ENCODE measurements at places on chromosomes 1 and 21.

- H3K4me1 ChIP-seq: no peaks in the 10 kb centered on the region
- H3K4me3 ChIP-seq: no peak overlapping the region
- DNase-seq: no peak
- H3K27ac ChIP-seq: no peak overlapping the region
Observed at GRCh38 chr1:67224856-67225255, 58.6 kb downstream of the IL23R start.

DNA sequence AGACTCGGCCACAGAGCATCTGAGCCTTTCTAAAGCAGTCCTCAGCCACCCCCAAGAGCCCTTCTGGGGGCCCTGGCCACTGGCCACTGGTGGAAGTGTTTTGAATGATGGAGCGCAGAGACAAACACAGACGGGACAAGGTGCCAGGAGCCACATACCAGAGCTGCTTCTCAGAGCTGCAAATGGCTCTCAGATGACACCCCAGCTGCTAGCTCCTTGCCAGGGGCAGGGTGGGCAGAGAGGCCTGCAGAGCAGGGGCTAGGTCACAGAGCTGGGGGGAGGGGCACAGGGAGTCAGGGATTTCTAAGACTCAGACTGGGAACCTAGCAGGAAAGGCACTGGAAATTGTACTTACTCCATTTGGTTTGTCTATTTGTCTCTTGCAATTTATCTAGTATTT is 30.4 kb downstream of the KCNN3 start:
- no peak for DNase-seq
- peaks cover 14% of the 10 kb centered on the region for H3K36me3 ChIP-seq
- H3K4me3 ChIP-seq: no peak overlapping the region
- H3K4me1 ChIP-seq: peaks cover 67% of the 10 kb centered on the region
- H3K27me3 ChIP-seq: no peaks in the 10 kb centered on the region
- no peak overlapping the region for H3K27ac ChIP-seq

GRCh38 chr1:241612533-241613477 is 27.4 kb downstream of the CHML start:
- H3K27ac ChIP-seq: no peak overlapping the region
- DNase-seq: no peak
- no peaks in the 10 kb centered on the region for H3K36me3 ChIP-seq
- no peak overlapping the region for H3K4me3 ChIP-seq
- peaks cover 3% of the 10 kb centered on the region for H3K4me1 ChIP-seq
- no peaks in the 10 kb centered on the region for H3K27me3 ChIP-seq

DNA sequence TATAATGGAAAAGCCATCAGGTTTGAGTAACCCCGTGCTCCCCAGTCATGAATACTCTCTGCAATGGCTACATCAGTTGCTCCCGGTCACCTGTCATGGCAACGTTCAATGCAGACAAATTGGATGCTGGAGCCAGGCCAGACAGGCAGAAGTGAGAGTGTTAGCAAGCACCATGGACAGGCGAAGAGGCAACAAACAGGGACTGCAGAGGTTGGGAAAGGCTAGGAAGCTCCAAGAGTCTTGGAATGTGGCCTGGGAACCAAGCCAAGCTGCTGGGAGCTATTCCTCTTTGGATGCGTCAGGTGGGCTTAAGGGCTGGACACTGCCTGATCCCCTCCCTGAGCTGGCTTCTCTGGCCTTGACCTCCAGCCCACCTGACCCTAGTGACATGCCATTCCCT is 102.9 kb downstream of the ACTL8 start:
- H3K4me1 ChIP-seq: peaks cover 7% of the 10 kb centered on the region
- no peak overlapping the region for H3K27ac ChIP-seq
- no peak for DNase-seq
- no peaks in the 10 kb centered on the region for H3K27me3 ChIP-seq

- DNase-seq: no peak
- no peaks in the 10 kb centered on the region for H3K4me1 ChIP-seq
- no peak overlapping the region for H3K4me3 ChIP-seq
- H3K27me3 ChIP-seq: no peaks in the 10 kb centered on the region
- H3K27ac ChIP-seq: no peak overlapping the region
Observed at GRCh38 chr1:100721526-100722207, 2.1 kb downstream of the VCAM1 start.

DNA sequence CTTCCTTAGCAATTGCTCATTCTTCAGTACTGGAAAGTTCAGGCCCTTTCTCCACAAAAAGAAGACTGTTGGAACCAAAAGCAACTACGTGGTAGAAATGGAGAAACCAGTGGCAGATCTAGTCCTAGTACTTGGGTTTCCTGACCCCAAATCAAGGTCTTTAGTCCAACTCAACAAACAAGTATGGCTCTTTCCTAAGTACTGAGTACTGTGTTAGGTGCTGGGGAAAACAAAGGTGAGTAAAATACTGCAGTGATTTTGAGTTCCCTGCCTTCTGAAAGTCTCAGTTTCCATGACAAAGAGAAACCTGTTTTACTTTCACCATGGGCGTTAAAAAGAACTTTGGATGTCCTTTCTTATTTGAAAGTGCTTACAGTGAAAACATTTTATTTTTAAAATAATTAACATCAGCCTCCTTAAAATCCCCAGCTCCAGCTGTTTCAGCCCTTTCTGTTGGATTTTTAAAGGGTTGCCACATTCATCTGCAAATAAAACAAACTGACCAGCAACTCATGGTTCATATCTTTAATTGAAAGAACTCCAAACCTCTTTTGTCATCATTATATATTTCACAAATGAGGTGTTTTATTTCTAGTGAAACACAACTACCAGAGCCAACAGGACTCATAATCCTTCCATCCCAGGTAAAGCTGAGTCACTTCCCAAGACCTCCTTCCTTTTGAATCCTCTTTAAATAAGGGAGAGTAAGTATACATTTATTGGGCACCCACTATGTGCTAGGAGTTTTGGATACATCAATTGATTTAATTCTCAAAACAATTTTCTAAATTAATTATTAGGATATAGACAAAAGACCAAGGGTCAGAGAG is 35.4 kb downstream of the PLPP3 start:
- no peaks in the 10 kb centered on the region for H3K36me3 ChIP-seq
- H3K27me3 ChIP-seq: no peaks in the 10 kb centered on the region
- H3K4me3 ChIP-seq: no peak overlapping the region
- no peak overlapping the region for H3K27ac ChIP-seq
- DNase-seq: no peak

DNA sequence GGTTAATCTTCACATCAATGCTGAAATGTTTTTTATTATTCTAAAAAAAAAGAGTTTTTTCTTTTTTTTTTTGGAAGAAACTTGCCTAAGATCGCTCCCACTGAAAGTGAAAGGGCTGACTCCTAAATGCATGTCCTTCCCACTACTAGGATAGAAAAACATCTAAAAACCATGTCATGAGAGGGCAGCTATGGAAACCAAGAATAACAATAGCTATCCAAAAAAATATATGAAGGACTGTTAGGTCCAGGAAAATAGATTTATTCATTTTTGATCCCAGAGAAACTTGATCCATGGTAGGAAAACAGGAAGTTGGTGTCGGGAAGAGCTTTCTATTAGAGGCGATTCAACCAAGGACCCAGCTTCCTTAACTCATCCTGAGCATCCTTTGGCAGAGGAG is 23.1 kb upstream of the ROR1 start:
- no peaks in the 10 kb centered on the region for H3K27me3 ChIP-seq
- no peak for DNase-seq
- no peak overlapping the region for H3K4me3 ChIP-seq
- H3K4me1 ChIP-seq: no peaks in the 10 kb centered on the region
